ENCODE measurements at places on chromosomes 7 and 10.

- peak; percentile 26 for DNase-seq
These were observed 19.1 kb upstream of the ARMS2 start for GRCh38 chr10:122435212-122435827.

GRCh38 chr7:28674359-28674782 is 262.1 kb downstream of the CREB5 start:
- DNase-seq: no peak

- DNase-seq: no peak
These were observed 9.2 kb downstream of the CREM start for GRCh38 chr10:35135861-35136260.

- DNase-seq: peak; percentile 49
These were observed 736 bp downstream of the SKIDA1 start for GRCh38 chr10:21524526-21525366.

DNA sequence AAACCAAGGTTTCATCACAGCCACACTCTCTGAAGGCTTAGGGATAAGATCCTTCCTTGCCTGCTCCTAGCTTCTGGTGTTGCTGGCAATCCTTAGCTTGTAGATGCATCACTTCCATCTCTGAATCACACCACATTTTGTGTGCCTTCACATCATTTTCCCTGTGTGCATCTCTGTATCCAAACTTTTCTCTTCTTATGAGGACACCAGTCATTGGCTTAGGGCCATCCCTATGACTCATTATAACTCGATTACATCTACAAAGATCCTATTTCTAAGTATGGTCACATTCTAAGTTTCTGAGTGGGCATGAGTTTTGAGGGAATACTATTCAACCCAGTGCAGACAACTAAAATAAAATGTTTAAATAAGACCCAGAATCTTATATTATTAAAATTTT is 121.7 kb downstream of the C7orf25 start:
- no peak for DNase-seq

GRCh38 chr7:157612009-157612663 is 275.3 kb downstream of the DNAJB6 start:
- DNase-seq: no peak

Data from left kidney (tissue), 8 donors.